ENCODE measurements at places on chromosomes 12 and 14.

- DNase-seq = no peak
Observed at GRCh38 chr14:91964011-91964410, 16.5 kb upstream of the FBLN5 start.

DNA sequence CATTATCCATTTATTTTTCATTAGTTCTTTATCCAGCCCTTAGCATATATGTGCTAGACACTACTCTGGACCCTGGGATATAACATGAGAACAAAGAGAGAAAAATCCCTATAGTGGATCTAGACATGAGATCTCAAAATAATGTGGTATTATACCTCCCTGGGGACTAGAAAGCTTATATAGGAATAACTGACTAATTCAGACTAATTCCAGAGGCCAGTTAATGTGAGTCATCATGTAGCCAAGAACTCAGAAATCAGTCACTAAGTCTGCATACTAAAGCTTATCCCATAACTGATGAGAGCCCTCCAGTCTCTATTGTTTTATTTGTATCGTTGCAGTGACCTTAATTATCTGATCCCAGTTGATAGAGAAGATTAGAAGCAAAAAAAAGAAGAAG is 267.1 kb upstream of the RGS6 start:
- no peak for DNase-seq

- no peak for DNase-seq
Observed at GRCh38 chr12:39227218-39227617, 215.7 kb downstream of the KIF21A start.

DNA sequence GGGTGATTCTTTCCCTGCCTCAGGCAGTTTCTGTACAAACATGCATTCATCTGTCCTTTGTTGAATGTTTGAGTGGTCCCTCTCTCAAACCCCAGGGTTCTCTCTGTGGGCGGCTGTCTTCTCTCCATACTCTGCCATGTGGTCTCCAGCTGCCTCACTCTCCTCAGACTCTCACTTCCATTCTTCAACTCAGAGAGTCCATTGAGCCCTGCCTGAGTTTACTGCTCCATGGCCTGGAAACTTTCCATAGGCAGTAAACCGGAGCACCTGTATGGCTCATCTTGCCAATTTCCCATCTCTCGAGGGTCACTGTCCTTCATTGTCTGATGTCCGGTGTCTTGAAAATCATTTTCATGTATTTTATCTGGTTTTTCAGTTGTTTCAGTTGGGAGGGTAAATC is 11.3 kb downstream of the C14orf132 start:
- DNase-seq = no peak

DNA sequence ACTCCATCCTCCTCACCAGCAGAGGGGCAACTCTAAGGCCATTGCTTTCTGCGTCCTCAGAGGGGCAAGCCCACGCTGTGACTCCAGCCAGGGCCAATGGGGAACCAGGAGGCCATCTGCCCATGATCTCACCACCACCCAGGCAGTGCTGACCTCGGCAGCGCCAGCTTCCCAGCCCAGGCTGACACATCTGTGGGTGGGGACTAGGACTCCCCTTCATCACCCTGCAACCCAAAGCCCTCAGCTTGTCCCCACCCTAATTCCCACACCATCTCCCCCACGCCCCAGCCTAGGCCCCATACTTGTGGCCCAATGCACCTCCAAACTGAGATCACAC is 58.6 kb downstream of the VWF start:
- DNase-seq = no peak

GRCh38 chr14:104370256-104370870 is 209.2 kb upstream of the C14orf180 start:
- no peak for DNase-seq

DNA sequence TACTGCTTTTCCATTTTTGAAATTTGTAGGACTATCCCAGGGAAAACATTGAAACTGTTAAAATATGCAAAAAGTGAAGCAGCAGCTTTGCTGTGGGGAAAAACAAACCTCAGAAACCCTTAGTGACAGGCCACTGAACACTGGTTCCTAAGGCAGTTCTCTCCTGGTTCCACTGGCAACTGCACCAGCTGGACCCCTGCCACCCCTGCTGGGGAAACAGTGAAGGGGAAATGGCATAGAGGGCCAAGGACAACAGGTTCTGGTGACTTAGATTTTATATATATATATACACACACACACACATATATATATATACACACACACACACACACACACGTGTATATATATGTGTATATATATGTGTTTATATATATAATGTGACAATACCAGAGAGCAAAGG is 16.2 kb upstream of the KRT7 start:
- no peak for DNase-seq

All from CD4-positive, alpha-beta T cell treated with Interleukin-21 for 1 hour (primary cell).